ENCODE measurements at places on chromosomes 1 and 21. TPM values are rescaled to one million over a fixed set of nuclear protein-coding genes. Genes with fewer than 3 reads are reported as not detected.

GRCh38 chr1:17193222-17194132 lies 11.5 kb upstream of the PADI1 start:
- no peak for DNase-seq

GRCh38 chr1:244231193-244231571 lies 180.1 kb downstream of the ZBTB18 start:
- DNase-seq = no peak

- no peak for DNase-seq
Observed at GRCh38 chr1:67285780-67286488, 21.7 kb upstream of the IL12RB2 start.

GRCh38 chr1:54304518-54304917 lies 101.7 kb downstream of the SSBP3 start:
- no peak for DNase-seq

DNA sequence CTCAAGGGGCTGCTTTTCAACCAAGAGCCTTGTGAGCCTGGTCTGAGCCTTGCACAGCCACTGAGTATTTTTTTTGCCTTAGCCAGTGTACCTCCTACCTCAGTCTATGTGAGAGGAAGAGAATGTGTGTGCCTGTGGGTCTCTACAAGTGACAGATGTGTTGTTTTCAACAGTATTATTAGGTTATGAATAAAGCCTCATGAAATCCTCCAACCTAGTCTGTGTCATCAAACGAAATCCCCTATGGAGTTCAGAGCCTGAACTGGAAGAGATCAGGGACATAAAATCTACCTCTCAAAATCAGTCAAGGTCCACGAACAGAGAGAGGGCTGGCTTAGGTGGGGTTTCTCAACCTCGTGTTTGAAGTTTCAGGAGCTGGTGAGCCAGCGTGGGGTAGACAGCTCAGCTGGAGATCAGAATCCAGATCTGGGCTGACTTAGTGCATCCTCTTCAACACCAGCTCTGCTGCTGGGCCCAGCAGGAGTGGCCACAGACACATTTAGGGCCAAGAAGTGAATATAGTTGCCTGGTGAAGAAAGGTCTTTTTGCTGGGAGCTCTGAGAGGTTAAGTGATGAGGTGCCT lies 8.2 kb downstream of the XKR8 start:
- no peak for DNase-seq

- DNase-seq = no peak
Observed at GRCh38 chr1:193131266-193131860, 9.5 kb downstream of the CDC73 start.

The FMOD gene
- polyA plus RNA-seq = 206 TPM

The ATP1A2 gene
- polyA plus RNA-seq = 77.3 TPM

The ANKRD45 gene
- polyA plus RNA-seq = 0.67 TPM

Data from muscle of back (tissue), 13 donors.